H54 (cell line): ENCODE measurements at places on chromosomes 13 and 19.

DNA sequence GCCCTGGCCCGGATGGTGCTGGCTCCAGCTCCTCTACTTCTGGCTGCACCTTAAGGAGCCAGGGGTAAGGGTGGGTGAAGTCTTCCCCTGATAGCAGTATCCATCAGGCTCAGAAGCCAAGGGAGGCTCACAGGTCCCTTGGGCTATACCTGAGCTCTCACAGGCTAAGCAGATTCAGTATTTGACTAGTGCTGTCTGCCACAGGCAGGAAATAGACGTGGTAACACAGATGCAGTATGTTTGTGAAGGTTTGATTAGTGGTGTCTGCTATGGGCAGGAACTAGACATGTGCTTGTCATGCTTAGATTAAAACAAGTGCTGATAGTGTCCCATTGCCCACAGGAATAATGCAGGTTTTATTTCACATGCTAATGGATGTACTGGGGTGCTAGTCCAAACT lies 4.0 kb downstream of the SYT5 start:
- no peak for DNase-seq

- no peak for DNase-seq
Observed at GRCh38 chr13:97342936-97343335, 91.0 kb upstream of the RAP2A start.

GRCh38 chr13:82698941-82699340 lies 1183.3 kb downstream of the SLITRK1 start:
- no peak for DNase-seq

DNA sequence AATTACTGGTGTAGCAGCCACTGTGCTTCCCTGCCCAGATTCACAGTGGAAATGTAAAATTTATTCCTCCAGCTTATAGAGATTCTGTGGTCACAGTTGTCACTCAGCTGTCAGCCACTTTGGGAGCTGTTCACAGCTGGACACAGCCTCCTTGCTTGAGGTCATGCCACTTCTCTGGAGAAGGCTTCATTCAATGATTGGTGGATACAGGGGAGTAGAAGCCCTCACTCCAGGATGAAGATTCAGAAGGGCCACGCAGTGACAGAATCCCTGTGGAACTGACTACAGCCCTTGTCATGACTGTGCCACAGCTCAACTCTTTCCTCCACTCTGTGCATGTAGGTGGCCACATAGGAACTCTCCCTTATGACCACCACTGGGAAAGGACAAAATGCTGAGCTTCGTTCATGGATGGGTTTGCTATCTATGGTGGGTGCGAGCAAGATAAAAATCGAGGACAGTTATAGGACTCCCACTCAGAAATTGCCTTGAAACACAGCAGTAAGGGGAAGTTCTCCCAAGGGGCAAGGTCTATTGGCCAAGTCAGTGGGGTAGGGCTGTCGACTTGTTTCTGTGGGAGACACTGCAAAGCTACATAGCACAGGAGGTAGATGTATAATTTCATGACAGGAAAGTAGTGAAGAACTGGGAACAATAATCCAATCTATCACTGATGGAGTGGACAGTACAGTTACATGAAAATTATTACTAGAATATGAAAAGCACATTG lies 98.7 kb downstream of the CCNA1 start:
- no peak for DNase-seq

- no peak for DNase-seq
Observed at GRCh38 chr13:92913840-92914239, 312.8 kb upstream of the GPC6 start.

GRCh38 chr13:29589967-29590366 lies 5.5 kb downstream of the SLC7A1 start:
- no peak for DNase-seq

DNA sequence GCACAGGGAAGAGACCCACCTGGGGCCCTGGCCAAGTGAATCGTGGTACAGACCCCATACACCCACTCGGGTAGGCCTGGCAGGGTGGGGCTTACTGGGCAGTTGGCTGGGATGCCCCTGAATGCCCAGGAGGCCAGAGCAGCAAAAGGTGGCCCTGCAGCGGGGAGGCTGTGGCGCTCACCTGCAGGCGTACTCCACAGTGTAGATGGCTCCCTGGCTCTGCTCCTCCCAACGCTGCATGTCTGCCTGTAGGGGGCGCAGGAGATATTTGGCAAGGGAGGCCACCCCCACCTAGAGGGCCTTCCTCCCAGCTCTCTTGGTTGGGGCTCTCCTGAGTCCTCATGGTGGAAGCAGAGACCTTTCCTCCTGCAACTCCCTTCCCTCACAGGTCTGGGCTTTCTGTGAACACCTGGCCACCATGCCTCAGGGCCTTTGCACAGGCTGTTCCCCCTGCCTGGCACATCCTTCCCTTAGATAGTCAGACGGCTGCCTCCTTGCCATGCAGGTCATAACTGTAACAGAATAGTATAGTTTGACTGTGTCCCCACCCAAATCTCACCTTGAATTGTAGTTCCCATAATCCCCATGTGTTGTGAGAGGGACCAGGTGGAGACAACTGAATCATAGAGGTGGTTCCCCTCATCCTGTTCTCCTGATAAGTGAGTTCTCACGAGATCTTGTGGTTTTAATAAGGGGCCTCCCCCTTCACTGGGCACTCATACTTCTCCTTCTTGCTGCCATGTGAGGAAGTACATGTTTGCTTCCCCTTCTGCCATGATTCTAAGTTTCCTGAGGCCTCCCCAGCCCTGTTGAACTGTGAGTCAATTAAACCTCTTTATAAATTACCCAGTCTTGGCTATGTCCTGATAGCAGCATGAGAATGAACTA lies 5.9 kb downstream of the BORCS8 start:
- no peak for DNase-seq

- DNase-seq = no peak
Observed at GRCh38 chr19:21474671-21475181, 30.7 kb upstream of the ZNF429 start.
